Stimulated activated naive B cell treated with anti-CD40 and anti-IgM and Interleukin-4, amounts not matched to agents 10 μg/mL and 1 μg/mL and 100 μg/mL, for 72 hours (primary cell): ENCODE measurements at places on chromosomes 4 and X.

- DNase-seq: no peak
These were observed 470.9 kb upstream of the ADGRL3 start for GRCh38 chr4:60729194-60729593.

- no peak for DNase-seq
These were observed 100.3 kb upstream of the SLIT2 start for GRCh38 chr4:20151436-20151835.

GRCh38 chr4:142563682-142564291, 282.3 kb downstream of the INPP4B start:
- DNase-seq: no peak

DNA sequence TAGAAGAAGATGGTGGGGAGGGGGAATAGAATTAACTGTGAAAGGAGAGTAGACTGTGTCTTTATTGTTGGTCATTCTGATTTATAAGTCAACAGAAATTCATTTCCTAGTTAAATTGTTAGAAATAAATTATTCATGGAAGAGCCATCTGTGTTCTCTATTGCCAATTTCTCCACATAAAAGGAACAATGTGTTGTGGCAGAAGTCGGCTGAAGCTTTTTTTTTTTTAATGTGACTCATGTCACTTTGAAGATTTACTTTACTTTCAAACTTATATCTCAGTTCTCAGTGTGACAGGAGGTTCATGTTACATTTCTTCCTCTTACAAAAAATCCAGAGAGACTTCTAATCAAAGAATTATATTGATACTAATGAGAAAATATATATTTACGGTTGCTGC, 60.5 kb downstream of the CPE start:
- DNase-seq: no peak

DNA sequence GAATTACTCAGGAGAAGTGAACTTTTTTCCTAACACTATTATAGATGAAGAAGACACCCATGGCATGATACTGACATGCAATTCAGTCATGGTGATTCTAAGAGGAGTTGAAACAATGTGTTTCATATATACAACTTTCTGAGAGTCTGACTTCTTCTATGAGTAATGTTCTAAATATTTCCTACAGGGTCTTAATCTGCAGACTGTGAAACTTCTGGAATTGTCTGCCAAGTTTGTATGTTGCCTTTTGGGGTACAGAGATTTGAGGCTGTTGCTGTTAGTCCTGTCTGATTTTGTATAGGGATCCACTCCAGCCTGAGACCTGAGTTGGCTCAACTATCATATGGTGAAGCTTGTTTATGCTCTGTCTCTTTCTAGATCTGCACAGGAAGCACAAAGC, 160.6 kb upstream of the GATB start:
- DNase-seq: no peak

GRCh38 chrX:17442898-17443297, 67.9 kb downstream of the NHS start:
- DNase-seq: no peak

GRCh38 chr4:6991249-6991648, 51.9 kb upstream of the TADA2B start:
- no peak for DNase-seq

GRCh38 chr4:2070421-2071251, 11.5 kb downstream of the NAT8L start:
- no peak for DNase-seq

DNA sequence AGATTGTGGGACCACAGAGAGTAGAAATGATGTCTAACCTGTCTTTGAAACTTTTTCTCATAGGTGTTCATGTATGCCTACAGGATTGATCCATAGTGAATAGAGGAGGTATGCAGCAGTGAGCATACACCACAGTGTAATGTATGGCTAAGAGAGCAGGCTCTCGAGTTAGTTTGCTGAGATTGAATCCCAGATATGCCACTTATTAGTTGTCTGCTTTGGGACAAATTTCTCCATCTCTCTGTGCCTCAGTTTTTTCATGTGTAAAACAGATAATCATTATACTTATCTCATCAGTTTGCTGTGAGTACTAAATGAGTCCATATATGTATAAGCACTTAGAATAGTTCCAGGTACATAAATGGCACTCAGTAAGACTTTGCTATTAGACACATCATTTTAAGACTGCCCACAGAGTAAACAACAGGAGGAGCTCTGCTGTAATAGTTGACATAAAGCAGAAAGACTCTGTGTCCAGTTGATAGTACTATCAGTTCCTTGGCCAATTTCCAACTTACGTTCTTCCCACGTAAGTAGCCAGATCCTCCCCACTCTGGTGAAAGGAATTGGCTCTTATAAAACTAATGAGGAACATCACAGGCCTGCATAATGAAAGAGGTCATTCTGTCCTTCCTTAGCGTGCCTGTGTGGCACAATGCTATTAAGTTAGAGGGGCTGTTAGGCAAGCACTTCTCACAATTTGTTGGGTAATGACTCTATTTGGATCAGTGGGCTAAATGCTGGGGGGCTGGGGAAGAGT, 20.7 kb upstream of the RNF150 start:
- no peak for DNase-seq

GRCh38 chr4:47462799-47463234, 685 bp downstream of the COMMD8 start:
- DNase-seq: no peak

- no peak for DNase-seq
These were observed 20.2 kb upstream of the CTSO start for GRCh38 chr4:155973639-155974475.

- DNase-seq: no peak
These were observed 722.5 kb upstream of the PRKX start for GRCh38 chrX:4435905-4436304.

DNA sequence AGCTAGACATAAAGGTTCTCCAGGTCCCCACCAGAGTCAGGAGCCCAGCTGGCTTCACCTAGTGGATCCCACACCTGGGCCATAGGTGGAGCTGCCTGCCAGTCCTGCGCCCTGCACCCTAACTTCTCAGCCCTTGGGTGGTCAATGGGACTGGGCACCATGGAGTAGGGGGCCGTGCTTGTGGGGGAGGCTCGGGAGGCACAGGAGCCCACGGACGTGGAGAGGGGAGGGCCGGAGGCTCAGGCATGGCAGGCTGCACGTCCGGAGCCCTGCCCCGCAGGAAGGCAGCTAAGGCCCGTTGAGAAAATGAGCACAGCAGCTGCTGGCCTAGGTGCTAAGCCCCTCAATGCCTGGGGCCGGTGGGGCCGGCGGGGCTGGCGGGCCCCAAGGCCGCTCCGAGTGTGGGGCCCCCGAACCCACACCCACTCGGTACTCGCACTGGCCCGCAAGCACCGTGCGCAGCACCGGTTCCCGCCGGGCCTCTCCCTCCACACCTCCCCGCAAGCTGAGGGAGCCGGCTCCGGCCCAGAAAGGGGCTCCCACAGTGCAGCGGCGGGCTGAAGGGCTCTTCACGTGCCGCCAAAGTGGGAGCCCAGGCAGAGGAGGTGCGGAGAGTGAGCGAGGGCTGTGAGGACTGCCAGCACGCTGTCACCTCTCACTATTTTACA, 291.1 kb downstream of the KLHL4 start:
- DNase-seq: no peak

DNA sequence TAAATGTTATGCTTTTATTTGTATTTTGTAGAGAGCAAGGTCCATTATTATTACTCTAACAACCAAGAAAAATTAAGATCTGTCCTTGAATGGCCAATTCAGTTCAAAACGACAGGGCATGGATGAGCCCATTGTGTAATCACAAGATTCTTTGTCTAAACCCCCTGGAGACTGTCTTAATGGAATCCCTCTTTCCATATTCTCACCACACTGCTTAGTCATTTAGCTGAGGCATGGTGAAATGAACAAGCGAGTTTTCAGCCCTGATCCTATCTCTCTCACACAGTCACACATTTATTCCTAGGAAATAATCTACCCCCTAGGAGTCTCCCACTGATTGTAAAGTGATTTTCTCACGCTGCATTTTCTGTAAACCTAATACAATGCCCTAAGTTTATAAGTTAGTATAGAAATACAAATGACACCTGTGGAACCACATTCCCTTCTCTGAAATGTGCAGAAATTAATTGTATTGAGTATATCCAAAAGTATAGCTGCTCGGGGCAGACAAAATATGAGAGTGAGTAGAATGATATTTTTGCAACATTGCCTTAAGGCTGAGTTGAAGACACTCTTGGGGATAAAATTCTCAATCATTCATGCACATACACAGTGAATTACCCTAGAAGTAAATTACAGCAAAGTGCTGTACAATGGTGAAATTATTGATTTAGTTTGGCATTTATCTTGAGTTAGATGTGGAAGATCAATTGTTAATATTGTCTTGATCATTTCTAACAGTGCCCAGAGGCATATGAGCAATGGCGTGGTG, 119.7 kb upstream of the PCDH7 start:
- DNase-seq: no peak

DNA sequence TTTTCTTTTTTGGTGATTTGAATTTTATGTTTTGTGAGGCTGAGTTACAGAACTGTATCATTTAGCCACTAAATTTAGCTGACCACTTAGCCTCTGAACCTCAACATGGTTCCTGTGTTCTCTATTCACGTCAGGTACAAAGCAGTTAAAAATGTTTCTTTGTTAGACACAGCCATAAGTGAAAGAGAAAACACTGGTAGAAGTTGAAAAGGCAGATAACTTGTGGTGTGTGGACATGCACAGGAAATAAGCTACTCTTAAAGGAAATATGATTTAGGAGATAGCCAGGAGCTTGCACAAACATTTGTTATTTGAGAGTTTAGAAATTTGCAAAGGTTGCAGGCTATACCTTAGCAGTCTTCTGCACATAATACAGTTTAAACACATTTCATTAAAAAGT, 171.0 kb upstream of the RPS6KA3 start:
- DNase-seq: no peak

DNA sequence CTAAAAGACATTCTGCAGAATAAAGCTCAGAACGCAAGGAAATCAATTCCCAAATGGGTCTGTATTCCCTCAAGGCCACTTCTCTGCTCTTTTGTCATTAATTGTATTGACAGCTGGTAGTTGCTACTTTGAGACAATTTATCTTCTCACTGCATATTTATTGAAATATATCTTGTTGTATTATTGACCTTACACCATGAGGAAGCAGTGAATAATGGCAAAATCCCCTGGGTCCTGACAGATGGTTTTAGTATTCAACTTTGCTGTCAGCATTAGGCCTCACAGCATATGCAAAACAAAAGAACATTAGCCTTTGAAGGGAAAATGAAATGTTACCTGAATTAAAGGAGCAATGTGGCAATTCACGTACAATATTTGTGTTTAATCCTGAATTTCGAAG, 406.1 kb upstream of the TRAM1L1 start:
- no peak for DNase-seq

GRCh38 chr4:79088946-79089691, 149.9 kb upstream of the PAQR3 start:
- DNase-seq: no peak

DNA sequence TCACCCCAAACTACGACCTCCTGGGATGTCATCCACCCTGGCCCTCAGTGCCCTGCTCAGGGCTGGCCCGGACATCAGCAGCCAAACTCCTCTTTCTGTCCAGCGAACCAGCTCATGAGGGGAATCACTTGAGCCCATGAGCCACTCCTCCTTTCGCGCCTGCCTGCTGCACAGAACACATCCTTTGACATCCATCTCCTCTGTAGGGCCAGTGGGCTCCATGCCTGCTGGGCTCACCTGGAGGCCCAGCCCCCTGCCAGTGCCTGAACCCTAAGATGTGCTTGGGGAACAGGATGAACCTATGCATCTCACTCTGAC, 43.5 kb downstream of the ABLIM2 start:
- no peak for DNase-seq

GRCh38 chr4:56410247-56411062, 23.2 kb upstream of the AASDH start:
- DNase-seq: no peak

DNA sequence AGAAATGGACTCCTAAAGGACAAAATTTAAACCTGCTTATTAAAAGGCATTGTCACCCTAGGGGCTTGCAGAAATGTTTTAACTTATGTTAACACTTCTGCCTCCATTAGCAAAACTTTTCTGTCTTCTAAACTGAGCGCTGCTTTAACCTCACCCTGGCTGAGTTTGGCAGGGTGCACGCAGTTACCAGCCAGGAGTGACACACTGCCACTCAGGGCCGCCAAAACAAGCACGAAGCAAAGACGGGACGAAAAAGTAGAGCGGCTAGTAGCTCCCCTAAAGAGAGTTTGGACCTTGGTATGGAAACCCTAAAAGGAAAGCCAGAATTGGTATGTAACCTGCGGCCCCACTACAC, 23.8 kb upstream of the UVSSA start:
- DNase-seq: no peak

GRCh38 chr4:95318044-95318443, 230.7 kb downstream of the UNC5C start:
- DNase-seq: no peak

GRCh38 chrX:84717343-84717742, 215.1 kb upstream of the HDX start:
- DNase-seq: no peak

DNA sequence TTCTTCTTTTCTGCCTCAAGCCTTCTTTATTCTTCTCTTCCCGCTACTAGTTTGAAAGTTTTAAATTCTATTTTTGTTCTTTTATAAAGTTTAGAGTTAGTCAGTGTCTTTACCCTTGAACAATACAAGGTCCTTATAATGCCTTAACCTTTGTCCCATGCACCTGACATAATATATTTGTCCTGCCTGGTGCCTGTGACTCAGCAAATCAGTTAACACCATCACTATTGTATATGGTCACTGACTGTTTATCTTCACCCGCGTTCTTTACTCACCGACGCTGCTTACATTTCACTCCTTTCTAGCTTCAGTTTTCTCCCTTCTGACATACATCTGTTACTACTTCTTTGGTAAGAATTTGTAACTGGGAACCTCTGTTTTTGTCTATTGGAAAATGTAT, 5.7 kb downstream of the SMIM20 start:
- no peak for DNase-seq

DNA sequence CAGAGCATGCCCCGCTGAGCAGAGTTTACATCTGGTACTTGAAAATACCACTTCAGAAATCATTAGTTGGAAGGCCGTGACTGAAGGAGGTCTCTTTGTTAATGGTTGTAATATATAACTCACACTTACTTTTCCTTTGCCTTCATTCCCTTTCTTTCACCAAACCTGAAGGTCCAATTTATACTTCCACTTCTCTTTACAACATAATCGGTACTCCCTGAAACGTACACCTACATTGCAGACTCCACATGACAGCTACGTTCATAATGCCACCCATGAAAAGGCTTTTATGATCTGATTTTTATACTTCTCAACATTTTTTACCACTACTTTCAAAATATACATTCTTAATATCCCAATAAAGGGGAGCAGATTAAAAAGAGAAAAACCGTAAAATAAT, 298.7 kb downstream of the C4orf33 start:
- DNase-seq: no peak
